Effector CD8-positive, alpha-beta T cell (primary cell): ENCODE measurements at places on chromosomes 5 and 9.

DNA sequence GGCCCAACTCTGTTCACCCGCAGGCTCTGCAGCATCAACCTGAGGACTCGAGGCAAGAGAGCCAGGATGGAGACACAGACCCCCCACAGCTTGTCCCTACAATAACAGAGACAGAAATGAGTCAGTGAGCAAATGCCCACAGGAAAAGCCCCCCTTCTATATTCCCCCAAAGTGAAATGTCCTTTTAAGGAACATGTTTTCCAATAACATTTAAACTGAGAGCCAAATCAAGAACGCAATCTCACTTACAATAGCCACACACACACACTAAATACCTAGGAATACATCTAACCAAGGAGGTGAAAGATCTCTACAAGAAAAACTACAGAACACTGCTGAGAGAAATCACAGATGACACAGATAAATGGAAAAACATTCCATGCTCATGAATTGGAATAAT, 49.0 kb downstream of the TEX10 start:
- no peak for DNase-seq

DNA sequence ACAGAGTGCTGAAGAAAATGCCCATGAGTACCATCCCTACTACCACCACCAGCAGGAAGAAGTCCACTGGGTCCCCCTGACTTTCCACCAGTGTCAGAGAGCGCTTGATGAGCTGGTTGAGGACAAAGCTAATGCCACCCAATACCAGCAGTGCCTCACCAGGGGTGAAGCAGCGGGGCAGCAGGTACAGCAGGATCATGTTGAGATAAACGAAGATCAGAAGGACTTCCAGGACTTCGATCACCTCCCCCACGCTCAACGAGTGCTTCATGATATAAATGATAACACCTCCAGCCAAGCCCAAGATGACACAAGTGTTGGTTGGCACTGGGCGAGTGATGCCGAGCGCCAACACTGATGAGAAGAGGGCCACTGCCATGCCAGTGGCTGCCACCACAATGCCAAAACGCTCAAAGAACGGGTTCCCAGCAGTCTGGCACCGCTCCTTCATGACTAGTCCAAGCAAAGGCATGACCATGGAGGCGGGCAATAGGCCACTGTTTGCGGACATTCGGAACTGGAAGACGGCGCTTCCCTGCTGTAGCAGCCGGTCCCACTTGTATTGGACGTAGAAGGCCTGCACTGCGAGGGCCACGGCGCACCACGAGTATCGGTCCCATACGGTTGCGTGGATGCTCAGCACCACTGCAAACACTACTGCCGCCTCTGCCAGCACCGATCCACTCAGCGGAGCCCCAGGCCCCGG, 679 bp downstream of the DOLK start:
- DNase-seq, result no peak

DNA sequence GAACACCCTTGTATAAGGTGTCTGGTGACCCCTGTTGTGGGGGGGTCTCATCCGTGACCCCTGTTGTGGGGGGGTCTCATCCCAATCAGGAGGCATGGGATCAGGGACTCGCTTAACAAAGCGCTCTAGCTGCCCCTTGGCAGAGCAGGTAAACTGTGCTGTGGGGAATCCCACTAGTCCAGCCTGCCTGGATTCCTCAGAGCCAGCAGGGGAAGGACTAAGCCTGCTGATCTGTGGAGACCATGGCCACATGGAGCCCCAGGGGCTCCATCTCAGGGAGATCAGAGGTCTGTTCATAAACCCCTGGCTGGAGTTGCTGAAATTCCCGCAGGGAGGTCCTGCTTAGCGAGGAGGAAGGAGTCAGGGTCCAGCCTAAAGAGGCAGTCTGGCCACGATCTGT, 45.8 kb upstream of the TXNDC8 start:
- DNase-seq, result no peak

DNA sequence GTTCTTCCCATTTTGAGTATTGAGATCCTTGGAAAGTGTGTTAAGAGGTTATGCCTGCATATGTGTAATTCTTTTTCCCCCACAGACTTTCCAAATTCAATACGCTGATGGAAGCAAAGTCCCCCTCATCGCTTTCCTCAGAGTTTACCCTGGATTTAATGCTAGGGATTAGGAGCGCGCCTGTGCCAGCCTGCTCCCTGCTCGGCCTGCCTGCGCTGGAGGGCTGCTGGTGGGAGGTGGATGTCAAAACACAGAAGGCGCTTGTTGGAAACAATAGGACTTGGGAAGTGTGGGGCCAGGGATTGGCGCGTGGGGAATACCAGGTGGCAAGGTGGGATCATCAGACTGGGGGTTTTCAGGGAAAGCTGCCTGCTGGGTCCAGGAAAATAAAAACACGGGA, 39.8 kb upstream of the PTCH1 start:
- DNase-seq, result no peak

DNA sequence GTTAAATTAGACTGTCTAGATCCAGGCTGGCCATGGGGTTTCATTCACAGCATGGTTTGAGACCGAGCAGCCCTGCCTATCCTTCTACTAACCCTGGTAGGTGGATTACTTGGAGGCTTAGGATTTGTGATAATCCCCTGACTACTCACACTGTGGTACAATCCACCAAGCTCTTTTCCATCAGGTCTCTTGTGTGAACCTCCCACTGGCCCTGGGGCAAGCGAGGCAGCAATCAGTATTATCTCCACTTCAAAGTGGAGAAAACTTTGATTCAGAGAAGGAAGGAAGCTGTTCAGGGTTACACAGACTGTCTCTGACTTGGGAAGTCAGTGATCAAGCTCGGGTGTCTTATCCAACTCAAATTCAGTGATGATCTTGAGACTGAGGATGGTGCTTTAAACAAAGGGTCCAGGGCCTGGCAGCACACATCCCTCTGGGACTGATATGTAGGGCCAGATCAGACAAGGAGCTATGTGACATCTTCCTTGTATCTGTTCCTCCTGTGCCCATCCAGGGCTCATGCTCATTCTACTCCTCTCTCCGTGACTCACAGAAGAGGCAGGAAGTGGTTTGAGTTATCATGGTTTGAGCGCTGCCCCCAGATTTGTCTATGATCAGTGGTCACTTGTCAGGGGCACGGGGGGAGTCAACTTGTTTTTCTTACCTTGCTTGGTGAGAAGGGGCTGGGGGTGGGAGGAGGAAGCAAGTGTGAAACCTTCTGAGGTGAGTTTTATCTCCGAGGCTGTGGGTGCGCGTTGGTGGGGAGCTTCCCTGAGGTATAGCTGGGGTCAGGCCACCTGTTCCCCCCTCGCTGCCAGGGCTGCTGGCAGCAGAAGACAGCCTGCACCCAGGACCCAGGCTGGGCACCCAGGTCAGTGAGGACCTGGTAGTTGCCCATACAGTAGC, 48.6 kb downstream of the RGS3 start:
- peak; percentile 30 for DNase-seq

- DNase-seq, result no peak
Measured at GRCh38 chr9:85577353-85577952, 164.3 kb downstream of the AGTPBP1 start.

DNA sequence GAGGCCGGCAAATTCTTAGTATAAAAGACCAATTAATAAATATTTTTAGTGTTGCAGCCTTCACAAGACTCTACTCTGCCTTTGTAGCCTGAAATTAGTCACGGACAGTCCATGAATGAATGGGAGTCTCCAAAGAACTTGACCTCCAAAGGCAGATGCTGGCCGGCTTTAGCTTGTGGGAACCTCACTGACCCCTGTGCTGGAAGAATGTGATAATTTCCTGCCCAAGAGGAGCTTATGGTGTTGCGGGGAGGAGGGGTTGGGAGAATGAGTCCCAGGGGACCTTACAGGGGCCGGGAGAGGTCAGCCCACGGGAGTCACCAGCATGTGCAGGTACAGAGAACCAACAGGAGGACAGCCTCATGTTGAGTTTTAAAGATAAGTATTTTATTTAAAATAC, 143.1 kb downstream of the IRX2 start:
- DNase-seq, result no peak

DNA sequence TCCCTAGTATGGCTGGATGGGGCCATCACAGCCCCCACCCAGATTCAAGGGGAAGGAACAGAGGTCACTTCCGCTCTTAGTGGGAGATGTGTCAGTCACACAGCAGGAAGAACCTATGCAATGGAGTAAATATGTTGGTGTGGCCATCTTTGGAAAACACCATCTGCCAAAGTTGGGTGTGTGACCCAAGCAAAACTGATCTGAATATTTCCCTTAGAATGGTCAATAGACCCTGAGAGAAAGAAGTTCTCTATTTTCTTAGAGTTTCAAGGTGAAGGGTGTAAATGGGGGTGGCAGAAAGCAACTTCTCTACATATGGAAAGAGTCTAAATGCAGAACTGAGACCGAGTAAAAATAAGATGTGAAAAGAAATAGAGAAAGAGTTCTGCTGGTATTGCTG, 212.7 kb downstream of the ESM1 start:
- no peak for DNase-seq

DNA sequence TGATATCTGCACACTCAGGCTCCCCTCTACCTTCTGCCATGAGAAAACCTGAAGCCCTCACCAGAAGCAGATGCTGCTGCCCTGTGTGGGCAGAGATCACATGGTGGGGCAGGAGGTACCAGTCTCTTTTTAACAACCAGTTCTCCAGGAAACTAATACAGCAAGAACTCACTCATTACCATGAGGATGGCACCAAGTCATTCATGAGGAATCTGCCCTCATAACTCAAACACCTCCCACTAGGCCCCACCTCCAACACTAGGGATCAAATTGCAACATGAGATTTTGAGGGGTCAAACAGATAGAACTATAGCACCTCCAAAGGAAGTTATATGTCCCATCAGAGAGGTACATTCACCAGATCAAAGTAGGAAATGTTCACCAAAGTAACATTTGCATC, 136.3 kb upstream of the SHB start:
- no peak for DNase-seq

GRCh38 chr9:85600675-85601263, 141.0 kb downstream of the AGTPBP1 start:
- DNase-seq, result no peak

- no peak for DNase-seq
Measured at GRCh38 chr5:145775893-145776444, 59.2 kb downstream of the PRELID2 start.
